ENCODE measurements at places on chromosomes 3 and 15.

GRCh38 chr3:171178714-171179113 is 152.2 kb upstream of the SLC2A2 start:
- DNase-seq: no peak

GRCh38 chr15:78618490-78618934 is 2.3 kb downstream of the CHRNA3 start:
- peak; percentile 58 for DNase-seq

DNA sequence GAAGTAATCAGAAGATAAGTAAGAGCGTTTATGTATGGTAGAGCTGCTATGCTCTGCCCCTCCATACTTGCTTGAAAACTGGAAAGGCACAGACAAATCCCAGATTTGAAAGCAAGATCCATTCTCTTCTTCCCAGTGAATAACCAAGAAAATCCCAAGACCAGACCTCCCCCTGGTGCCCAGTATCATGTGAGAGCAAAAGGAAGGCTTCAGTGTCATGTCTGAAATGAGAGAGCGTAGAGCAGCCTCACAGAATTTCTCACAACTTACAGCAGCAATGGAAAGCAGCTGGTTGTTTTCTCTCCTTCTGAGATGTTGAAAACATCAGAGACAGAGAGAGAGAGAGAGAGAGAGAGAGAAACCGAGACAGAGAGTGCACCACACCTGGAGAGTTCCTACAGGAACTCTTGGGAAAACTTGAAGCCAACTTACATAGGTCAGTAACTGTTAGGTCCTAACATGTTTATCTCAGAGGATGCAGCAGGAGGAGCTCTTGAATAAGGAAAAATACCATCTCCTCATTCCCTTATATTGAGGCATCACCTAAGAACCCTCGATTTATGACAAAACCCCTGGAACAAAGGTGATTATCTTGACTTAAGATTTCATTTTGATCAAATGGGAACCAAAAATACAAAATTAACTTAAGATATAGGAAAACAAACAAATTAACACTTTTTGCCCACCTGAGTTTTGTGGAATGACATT is 273.3 kb downstream of the NSUN3 start:
- DNase-seq: peak; percentile 19

DNA sequence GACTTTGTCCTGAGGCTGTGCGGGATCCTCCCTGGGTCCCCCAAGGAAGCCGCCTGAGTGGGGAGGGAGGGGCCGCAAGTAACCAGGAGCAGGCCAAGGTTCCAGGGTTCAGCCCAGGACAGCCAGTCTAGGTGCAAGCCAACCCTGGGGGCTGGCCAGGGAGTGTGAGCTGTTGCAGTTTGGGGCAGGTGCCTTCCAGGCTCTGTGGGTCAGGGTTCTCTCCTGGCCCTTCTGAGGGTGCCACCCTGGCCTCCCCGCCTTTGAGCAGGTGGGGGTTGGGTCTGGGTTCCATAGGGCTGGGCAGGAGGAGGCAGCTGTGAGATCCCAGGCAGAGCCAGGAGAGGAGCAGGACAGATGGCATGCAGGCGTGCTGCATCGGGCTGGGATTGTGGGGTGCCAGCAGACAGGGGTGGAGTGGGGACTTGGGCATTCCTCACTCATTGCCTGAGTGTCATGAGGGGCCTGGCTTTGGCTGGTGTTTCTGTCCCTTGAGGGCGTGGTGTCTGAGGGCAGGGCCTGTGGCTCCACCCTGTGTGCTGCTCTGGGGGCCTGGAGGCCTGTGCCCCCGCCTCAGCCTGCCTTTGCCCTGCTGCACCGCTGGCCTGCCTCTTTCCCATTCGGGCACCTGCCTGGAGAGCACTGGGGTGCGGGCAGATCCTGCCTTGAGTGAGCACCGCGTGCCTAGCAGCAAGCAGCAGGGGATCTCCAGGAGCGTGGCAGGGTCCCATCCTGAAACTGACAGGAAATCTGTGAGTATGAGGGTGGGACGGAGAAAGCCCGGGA is 18.4 kb downstream of the KLF13 start:
- DNase-seq: no peak

DNA sequence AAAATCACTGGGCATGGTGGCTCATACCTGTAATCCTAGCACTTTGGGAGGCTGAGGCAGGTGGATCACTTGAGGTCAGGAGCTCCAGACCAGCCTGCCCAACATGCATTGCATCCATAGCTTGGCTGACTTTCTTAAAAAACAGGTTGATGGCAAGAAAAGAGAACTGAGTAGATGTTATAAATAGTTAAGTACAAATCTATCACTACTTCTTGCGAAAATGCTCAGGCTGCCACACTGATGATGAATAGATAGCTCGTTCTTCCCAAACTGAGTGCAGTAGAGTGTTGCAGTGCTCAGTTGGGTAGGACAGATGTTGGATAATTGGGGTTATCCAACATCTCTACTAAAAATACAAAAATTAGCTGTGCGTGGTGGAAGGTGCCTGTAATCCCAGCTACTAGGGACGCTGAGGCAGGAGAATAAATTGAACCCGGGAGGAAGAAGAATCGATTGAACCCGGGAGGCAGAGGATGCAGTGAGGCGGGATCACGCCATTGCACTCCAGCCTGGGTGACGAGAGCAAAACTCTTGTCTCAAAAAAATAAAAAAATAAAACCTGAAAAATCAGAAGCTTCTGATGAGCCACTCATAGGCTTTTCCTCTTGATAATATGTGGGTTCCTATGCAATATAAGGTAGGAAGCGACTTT is 1.2 kb downstream of the BTLA start:
- no peak for DNase-seq

- no peak for DNase-seq
Observed at GRCh38 chr3:48215019-48215418, 8.3 kb upstream of the CAMP start.

All from foreskin melanocyte (primary cell).